A549 (cell line): ENCODE measurements at places on chromosomes 12 and 14. TPM values are rescaled to one million over a fixed set of nuclear protein-coding genes. Genes with fewer than 3 reads are reported as not detected.

Gene CLSTN3
- polyA plus RNA-seq, result 17.4 to 22.5 TPM (median 19.3 TPM) in 3 replicates

Gene CEBPE
- polyA plus RNA-seq, result 0.05 TPM in 1 of 3 replicates, not detected in the others

Gene AKAP5
- polyA plus RNA-seq, result 1.6 to 1.9 TPM (median 1.7 TPM) in 3 replicates

Gene PTCSC3
- polyA plus RNA-seq, result not detected in 3 replicates

Gene ANKRD33
- polyA plus RNA-seq, result not detected in 3 replicates

Gene PSMB5
- polyA plus RNA-seq, result 352 to 365 TPM (median 363 TPM) in 3 replicates

Gene WIF1
- polyA plus RNA-seq, result not detected in 3 replicates

Gene RFX4
- not detected in 3 replicates for polyA plus RNA-seq

Gene OR2AP1
- polyA plus RNA-seq, result not detected in 3 replicates

Gene KRT79
- polyA plus RNA-seq, result 0.08 TPM in 1 of 3 replicates, not detected in the others

Gene SLC25A21
- polyA plus RNA-seq, result 0.57 to 0.89 TPM (median 0.68 TPM) in 3 replicates

Gene DDIT3
- 11.5 to 16.0 TPM (median 13.5 TPM) in 3 replicates for polyA plus RNA-seq

Gene TUBA1A
- polyA plus RNA-seq, result 218 to 241 TPM (median 222 TPM) in 3 replicates

- no peak for DNase-seq
These were observed 129.8 kb downstream of the TMX1 start for GRCh38 chr14:51369814-51370213.

DNA sequence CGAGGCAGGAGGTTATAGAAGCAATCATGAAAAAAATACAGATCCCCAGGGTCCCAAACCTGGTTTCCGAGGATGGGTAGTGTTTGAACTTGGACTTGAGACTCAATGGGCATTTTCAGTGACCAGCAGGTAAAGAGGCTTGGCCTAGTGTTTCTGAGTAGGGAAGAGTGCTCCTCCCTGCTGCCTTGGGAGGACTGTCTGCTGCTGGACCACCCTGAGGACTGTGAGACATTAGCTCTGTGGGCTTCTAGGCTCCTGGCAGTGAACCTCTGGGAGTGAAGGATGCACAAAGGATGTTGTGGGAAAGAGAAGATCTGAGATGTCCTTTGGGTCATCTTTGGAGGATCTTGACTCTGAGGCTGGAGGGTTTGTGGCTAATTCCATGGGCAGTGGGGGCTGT lies 30.5 kb downstream of the ANKRD9 start:
- DNase-seq, result no peak

DNA sequence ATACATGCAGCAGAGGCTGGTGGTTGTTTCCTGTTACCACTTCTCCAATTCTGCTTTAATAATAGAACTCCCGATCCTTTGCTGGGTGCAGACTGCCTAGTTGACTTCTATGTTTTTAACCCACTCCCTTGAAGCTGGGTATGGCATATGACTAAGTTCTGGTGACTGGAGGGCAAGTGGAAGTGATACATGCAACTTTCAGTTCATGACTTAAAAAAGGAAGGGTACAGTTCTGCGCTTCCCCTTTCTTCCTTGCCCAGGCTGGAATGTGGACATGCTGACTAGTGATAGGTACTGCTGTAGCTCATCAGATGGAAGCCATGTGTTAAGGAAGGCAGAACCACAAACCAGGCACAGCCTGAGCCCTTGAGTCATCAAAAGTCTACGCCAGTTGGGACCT lies 2.4 kb upstream of the A2M start:
- no peak for DNase-seq

DNA sequence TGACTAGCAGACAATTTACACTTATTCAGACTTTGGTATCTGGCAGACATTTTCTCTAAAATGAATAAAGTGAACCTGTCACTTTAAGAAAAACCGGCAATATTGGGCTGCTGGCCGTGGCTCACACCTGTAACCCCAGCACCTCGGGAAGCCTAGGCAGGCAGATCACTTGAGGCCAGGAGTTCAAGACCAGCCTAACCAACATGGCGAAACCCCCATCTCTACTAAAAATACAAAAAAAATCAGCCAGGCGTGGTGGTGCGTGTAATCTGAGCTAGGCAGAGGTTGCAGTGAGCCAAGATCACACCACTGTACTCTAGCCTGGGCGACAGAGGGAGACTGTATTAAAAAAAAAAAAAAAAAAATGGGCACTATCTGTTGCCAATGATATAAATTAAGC lies 11.5 kb downstream of the DUSP16 start:
- DNase-seq, result no peak

GRCh38 chr12:78490861-78491260 lies 373.7 kb upstream of the SYT1 start:
- no peak for DNase-seq

DNA sequence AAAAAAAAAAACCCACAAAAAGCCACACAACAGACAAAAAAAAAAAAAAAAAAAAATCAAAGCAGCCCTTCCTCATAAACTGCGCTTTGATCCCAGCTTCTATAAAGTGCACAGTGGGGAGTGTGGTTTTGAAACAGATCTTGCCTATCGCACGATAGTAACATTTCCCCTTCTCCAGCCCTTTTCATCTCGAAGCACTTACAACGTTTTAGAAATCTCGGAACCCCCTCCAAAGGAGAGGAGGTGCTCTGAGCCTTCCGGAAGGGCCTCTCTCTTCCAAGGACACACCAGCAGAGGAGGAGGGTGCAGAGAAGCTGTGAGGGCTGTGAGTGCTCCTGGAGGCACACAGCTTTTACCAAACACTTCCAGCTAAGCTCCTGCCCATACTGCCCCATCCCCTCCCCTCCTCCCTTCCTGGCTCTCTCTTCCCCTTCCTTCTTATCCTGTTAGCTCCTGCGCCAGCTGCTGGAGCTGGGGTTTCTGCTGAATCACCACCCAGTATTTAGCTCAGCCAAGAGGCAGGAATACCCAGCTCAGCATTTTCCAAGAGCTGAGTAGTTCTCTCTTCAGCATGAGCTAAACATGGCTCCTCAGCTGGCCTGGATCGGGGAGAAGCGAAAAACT lies 28.4 kb downstream of the SLC7A8 start:
- peak; percentile 41 for DNase-seq

DNA sequence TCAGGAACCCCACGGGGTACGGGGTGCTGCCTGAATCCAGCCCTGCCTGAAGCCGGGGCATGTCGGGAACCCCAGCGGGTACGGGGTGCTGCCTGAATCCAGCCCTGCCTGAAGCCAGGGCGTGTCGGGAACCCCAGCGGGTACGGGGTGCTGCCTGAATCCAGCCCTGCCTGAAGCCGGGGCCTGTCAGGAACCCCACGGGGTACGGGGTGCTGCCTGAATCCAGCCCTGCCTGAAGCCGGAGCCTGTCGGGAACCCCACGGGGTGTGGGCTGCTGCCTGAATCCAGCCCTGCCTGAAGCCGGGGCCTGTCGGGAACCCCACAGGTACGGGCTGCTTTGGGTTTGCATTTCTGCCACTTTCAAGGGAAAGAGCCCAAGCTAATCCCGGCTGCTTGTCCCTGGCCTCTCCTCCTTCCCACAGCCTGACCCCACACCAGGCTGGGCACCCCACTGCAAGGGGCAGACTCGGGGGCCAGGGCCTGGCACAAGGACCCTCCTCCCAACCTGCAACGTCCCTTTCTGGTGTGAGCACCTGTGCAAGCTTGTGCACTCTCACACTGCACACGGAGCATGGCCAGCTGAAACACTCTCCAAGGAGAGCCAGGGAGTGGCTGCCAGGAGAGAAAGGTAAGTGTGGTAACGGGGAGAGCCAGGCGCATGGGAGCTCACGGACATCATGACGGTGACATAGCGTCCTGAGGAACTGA lies 5.6 kb upstream of the FBRSL1 start:
- DNase-seq, result no peak

DNA sequence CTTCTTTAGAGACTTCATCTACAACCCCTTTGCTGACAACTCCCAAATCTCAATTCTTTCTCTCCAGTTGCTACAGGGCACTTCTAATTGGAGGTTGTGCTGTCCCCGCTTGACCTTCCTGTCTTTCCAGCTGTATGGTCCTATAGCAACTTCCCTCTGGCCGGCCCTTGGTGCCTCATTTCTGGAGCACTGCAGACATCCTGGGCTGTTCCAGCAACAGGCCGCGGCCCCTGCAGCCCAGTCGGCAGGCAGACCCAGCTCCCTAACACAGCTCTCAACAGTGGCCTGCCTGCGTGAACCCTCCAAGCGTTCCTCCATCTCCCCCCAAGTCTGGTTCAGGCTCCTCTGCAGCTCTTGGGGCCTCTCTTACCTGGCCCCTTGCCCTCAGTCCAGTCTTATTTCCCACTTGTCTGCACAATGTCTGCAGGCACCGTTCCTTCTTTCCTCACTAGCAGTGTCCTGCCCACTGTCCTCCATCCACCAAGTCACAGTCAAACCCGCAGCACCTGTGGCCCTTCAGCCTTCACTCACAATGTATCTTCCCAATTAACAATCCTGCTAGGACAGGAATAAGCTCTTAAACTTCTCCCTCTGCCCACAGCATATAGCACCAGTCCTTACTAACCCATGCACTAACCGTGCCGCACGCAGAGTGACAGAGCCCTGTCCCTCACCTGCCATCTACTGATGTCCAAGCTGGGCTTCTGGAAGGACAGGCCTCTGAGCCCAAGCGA lies 1.6 kb upstream of the EML1 start:
- no peak for DNase-seq

DNA sequence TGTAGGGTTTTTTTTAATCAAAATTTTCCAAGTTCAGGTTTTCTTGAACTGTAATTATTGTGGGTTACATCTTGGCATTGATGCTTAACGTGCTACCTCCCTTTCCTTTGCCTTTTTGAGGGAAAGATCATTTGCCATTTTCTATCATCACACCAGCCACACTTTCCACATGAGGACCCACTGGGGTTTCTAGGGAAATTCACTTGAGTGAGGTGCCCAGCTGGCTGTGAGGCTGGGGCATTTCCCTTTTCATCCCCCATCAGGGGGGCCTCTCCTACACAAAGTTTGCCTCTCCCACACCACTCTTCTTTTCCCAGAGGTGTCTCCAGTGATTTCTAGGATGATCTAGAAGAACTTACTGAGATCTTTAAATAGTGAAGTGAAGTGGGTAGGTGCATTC lies 335.7 kb downstream of the BMP4 start:
- no peak for DNase-seq

- peak; percentile 19 for DNase-seq
These were observed 17.3 kb upstream of the STAC3 start for GRCh38 chr12:57268264-57268663.

- DNase-seq, result no peak
These were observed at the start of gene AMHR2 for GRCh38 chr12:53423597-53423996. AMHR2 (plus strand) TSS chr12:53423855; CDS start chr12:53423935, 80 bp downstream.

DNA sequence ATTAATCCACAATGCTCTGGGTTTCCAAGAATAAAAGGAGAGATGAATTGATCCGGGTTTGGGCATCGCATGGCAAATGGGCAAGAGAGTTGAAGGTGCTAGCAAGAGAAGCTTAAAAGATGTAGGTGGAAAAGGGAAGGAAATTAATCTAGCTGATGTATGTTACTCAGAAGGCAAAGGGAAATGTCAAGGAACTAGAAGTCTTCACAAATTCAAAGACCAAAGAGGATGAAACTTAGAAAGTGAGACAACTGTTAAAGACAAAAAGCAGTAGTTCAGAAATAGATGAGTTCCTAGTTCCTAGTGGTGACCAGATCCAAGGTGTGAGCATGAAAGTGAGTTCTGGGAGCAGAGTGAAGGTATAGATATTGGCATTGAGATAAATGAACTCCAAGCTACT lies 228.3 kb downstream of the SEC23A start:
- no peak for DNase-seq

GRCh38 chr12:58961166-58961565 lies 40.9 kb upstream of the LRIG3 start:
- DNase-seq, result no peak

DNA sequence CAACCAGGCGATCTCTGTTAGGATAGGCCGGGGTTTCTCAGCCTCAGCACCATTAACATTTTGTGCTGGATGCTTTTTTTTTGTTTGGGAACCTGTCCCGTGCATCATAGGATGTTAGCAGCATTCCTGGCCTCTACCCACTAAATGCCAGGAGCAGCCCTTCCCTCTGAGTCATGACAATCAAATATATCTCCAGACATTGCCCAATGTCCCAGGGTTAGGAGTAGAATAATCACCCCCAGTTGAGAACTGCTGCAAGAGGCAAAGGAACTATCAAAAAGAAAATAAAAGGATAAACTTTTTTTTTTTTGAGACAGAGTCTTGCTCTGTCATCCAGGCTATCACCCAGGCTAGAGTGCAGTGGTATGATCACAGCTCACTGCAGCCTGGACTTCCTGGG lies 76.0 kb downstream of the ACACB start:
- peak; percentile 91 for DNase-seq

DNA sequence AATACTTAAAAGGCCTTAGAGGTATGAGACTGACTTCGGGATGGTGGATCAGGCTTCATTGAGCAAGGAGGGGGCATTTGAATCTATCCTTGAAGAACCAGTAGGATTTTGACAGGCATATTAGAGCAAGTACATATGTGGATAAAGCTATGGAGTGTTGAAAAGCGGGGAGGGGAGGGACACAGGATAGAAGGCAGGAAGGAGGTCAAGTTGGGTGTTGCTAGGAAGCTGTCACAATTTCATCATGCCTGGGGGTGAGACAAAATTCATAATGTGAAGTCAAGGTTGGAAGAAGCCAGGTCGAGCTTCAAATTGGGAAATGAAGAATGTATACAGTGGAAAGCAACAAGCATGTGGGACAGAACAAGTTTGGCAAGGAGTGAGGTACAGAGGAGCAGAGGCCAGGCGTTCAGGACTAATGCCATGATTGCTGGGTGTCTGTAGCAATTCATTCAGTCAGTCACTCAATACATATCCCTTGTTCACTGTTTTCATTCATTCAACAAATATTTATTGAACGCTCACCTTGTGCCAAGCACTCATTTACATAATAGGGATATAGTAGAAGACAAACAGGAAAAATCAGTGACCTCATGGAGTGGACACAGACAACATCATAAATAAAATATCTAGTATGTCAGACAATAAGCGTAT lies 58.3 kb upstream of the LTA4H start:
- DNase-seq, result no peak

GRCh38 chr12:89919241-89919906 lies 210.7 kb upstream of the ATP2B1 start:
- no peak for DNase-seq

DNA sequence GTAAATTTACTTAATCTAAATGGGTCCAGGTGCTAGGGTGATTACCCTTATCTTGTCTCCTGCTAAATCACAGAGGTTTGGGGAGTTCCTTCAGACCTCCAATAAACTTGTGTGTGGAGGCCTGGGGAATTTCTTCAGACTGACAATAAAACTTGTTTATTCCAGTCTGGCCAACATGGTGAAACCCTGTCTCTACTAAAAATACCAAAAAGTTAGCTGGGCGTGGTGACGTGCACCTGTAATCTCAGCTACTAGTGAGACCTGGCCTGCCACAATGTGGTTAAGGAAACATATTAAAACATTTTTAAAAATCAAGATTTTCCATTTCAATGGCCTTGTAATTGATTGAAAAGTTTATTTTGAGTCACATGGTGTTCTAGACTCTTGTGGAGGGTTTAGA lies 126.9 kb upstream of the FGD4 start:
- DNase-seq, result no peak

DNA sequence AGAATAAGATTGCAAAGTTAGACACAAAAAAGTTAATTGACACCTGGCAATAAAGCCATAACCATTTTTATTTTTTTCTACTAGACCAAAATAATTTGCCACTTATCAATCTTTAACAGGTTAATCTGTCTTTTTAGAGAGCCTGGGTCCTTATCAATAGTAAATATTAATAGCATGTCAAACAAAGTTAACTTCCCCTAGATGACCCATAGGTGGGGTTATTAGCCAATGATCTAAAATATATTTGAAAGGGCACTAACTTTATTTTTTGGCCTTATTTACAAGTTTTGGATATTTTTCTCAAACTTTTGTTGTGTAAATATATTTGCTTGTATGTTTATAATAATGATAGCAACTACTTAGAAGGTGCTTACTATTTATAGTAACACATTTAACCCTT lies 3.9 kb downstream of the ANKRD33 start:
- DNase-seq, result peak; percentile 39
